Activated naive CD8-positive, alpha-beta T cell treated with anti-CD3 and anti-CD28 coated beads for 36 hours (primary cell): ENCODE measurements at places on chromosomes 4 and X. TPM values are rescaled to one million over a fixed set of nuclear protein-coding genes. Genes with fewer than 3 reads are reported as not detected.

- H3K27ac ChIP-seq = no peak overlapping the region
- H3K4me1 ChIP-seq = peaks cover 7% of the 10 kb centered on the region
- H3K36me3 ChIP-seq = peaks cover 5% of the 10 kb centered on the region
Measured at GRCh38 chrX:41236629-41237028, 97.3 kb upstream of the DDX3X start.

USP51 gene
- 1.3 TPM for total RNA-seq

CT45A1 gene
- not detected for total RNA-seq

IGSF1 gene
- not detected for total RNA-seq

RBM47 gene
- 0.22 TPM for total RNA-seq

DNA sequence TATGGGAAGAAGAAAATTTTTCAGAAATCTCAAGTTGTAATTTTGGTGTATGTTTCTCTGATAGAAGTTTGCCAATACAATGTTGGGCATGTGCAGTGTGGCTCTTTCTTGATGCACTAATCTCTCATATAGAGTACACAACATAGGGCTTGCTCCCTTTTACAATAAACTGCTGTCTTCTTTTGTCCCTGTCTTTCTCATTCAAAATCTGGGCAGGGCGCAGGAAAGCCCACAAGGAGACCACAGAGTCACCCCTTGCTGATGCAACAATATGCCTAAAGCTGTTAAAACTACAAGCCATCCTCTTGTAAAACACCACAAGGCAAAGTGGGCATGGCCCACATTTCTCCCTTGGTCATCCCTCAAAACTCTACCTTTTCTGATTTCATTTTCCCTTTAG, 63.4 kb upstream of the TBC1D9 start:
- H3K4me1 ChIP-seq = no peaks in the 10 kb centered on the region
- DNase-seq = no peak
- no peaks in the 10 kb centered on the region for H3K36me3 ChIP-seq
- H3K4me3 ChIP-seq = no peak overlapping the region

MOSPD2 gene
- total RNA-seq = 9.1 TPM

DNA sequence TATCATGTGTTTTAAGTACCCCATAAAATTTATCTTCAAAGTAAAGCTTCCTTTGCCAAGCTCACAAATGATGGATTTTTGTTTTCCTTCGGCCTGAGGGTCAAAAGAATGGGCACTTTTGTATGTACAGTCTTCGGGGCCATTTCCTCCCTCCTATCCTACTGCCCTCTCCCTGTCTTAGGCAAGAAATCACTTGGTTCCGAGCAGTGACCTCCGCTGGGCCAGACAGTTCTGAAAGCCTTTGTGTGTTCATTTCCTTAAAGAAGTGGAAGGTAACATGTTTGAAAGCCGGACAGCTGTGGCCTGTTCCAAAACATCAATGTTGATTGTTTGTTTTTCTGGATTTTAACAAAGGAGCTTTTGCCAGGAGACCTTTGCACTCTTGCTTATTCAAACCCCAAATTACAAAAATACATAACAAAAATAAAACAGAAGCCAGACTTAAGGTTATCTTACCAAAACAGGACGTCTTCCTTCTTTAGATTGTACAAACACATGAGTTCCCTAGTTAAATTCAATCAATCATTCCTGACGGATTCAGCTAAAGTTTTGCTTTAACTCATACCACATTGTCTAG, 110.6 kb upstream of the LIMCH1 start:
- H3K4me1 ChIP-seq = no peaks in the 10 kb centered on the region
- no peak overlapping the region for H3K27ac ChIP-seq
- H3K4me3 ChIP-seq = no peak overlapping the region
- DNase-seq = no peak

- no peak overlapping the region for H3K4me3 ChIP-seq
- no peaks in the 10 kb centered on the region for H3K27me3 ChIP-seq
- peaks cover 1% of the 10 kb centered on the region for H3K4me1 ChIP-seq
- H3K36me3 ChIP-seq = no peaks in the 10 kb centered on the region
- DNase-seq = no peak
Measured at GRCh38 chr4:148649652-148650331, 207.6 kb upstream of the NR3C2 start.
